EH (cell line): ENCODE measurements at places on chromosomes 7 and 10.
A peak's percentile ranks its signal among the peaks of the same experiment; 100 is the strongest.

- no peak for DNase-seq
These were observed 56.9 kb upstream of the FAM133B start for GRCh38 chr7:92647011-92647625.

- peak; percentile 88 for DNase-seq
These were observed 5.4 kb downstream of the ARHGAP21 start for GRCh38 chr10:24718031-24718855.

- DNase-seq, result no peak
These were observed 96.3 kb downstream of the ATXN7L1 start for GRCh38 chr7:105779856-105780780.

- no peak for DNase-seq
These were observed 811 bp downstream of the GPC2 start for GRCh38 chr7:100176096-100177044.

- DNase-seq, result no peak
These were observed 94.1 kb downstream of the AOAH start for GRCh38 chr7:36630112-36630650.

DNA sequence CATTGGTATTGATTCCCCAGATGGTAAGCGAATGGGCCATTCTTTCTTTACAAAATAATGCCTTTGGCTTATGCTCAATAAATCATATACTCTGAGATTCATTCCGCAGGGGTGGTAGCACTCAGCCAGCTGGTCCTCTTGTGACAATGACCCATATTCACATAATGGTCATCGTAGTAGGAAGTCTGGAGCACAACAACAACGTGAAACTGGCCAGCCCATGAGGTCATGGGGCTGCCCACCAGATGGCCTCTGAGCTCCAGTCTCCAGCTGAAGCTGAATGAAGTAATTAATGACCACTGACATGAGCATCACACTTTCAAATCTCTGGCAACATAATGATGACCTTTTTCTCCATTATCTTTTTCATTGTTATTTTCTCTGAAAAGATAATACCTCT, 42.3 kb upstream of the SORCS1 start:
- DNase-seq, result no peak

DNA sequence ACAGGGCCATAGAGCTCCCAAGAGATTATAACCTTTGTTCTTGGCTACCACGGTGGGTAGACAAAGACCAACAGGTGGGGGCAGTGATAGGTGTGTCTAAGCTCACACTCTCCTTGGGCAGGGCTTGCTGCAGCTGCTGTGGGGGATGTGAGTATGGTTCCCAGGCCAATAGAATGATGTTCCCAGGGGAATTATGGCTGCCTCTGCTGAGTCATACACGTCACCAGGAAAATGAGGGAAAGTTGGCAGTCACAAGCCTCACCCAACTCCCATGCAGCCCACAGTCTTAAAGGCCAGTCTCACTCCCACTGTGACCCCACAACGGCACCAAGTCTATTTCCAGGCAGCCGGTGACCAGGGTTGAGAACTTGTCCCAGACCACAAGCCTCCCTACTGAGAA, 453.4 kb upstream of the PODXL start:
- peak; percentile 42 for DNase-seq

DNA sequence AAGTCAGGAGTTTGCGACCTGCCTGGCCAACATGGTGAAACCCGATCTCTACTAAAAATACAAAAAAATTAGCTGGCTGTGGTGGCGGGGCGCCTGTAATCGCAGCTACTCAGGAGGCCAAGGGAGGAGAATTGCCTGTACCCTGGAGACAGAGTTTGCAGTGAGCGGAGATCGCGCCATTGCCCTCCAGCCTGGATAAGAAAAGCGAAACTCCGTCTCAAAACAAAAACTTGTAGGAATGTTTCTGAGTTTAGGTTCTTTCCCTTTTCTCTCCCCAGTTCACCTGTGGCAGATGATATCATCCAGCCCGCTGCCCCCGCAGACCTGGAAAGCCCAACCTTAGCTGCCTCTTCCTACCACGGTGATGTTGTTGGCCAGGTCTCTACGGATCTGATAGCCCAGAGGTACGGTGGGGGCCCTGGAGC, 138.8 kb upstream of the BTBD16 start:
- no peak for DNase-seq
